Stimulated activated CD4-positive, alpha-beta T cell treated with anti-CD3 and anti-CD28 coated beads, Interleukin-12 subunit alpha, Interleukin-12 subunit beta, amount 100 ng/mL, for 24 hours (primary cell): ENCODE measurements at places on chromosomes 12 and 14.
A peak's percentile ranks its signal among the peaks of the same experiment; 100 is the strongest.

DNA sequence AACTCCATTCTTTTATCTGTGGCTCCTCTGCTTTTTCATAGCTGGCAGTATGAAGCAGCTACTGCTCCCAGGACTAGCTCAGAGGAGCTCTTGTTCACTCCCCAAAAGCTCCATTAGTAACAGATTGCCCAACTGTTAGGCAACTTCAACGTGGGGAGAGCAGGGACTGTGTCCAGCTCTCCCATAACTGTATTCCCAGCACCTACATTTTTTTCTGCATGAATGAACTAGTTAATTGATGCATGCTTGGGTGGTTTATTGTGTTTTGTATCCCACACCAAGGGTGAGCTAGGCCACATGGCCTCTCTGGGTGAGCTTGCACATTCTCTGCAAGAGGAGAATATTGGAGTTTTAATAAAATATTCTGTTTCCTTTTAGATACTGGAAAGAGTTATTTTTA, 15.2 kb downstream of the STON2 start:
- no peak for DNase-seq

DNA sequence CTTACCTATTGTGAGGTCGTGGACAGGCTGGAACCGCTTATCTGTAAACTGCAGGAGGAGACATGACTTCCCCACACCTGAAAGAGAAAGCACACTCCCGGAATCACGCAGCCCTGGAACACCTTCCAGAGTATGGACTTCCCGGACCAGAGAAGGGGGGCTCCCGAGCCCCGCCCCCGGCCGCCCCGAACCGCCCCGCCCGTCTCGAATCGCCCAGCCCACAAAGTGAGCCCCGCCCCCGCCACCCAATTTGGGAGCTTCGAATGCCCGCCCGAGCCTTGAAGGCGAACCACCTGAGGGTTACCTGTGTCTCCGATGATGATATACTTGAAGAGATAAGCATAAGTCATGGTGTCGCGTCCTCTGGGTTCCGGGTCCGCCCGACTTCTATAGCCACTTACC, 235 bp downstream of the RAB2B start:
- DNase-seq, result peak; percentile 78

DNA sequence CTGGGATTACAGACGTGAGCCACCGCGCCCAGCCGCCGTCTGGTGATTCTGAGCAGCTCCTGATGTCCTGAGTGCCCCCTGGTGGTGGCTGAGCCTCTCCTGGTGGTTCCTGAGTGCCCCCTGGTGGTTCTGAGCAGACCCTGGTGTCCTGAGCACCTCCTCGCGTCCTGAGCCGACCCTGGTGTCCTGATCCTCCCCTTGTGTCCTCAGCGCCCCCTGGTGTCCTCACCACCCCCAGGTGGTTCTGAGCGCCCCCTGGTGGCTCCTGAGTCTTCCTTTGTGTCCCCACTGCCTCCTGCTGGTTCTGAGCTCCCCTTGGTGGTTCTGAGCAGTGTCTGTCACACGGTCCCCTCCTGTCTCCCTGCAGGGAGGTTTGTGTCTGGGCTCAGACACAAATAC, 1304.9 kb downstream of the TMEM121 start:
- peak; percentile 65 for DNase-seq

DNA sequence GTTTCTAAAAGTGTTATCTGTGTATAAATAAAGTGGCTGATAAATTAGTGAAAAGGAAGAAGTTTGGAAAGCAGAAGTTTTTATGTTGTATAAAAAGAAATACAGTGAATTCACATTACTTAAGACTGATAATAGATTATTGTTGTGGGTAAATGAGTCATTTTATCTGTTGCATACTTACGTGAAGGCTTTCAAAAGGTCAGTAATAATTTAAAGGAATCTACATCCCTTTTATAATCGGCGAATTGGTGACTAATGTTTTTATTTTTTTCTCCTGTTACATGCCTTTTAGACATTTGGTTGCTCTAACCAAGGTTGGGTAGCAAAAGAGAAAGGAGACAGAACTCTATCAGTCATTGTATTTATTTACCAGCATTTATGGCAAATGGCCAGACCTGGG, 155.9 kb downstream of the SLC41A2 start:
- no peak for DNase-seq
